ENCODE measurements at places on chromosomes 5 and 9.

- DNase-seq = no peak
Observed at GRCh38 chr9:128118971-128119665, 8.4 kb downstream of the PTGES2 start.

DNA sequence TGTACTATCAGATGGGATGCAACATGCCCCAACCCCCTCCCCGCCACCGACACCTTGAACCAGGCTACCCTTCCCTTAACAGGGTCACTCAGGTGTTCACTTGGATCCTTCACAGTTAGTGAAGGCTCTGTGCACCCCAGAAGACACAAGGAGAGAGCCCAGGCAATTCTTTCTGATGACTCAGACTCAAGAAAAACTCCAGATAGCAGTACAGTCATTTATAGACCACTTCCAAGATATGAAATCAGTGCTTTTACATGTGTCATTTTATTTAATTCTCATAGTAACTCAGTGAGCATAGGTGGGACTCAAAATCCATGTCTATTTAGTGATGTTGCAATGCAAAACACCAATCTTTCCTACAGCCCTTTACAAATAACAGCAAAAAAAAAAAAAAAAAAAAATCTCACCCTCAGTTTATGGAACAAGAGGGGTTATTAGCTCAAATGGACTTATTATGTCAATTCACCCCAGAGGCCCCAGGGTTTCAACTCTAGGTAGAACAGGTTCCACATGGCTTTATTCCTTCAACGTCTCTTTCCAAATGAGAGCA, 71.9 kb downstream of the FOXD1 start:
- DNase-seq = no peak

GRCh38 chr9:126532019-126532462, 81.7 kb upstream of the LMX1B start:
- DNase-seq = no peak

- no peak for DNase-seq
Observed at GRCh38 chr5:158054223-158055110, 195.5 kb upstream of the CLINT1 start.

DNA sequence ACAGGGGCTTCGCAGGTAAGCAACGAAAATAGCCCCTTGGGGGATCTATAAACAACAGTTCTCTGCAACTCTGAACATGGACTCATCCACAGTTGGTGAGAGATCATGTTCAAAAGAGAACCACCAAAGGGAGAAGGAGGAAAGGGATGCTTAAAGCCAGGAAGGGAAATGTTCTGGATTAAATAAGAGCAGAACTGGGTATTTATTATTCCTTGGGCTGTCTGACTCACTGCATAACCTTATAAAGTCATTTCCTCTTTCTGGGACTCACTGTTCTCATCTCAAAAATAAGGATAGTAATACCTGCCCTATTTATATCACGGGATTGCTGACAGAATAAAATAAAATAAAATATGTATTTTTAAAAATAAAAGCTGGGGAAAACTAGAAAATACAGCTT, 11.2 kb upstream of the MARCHF3 start:
- no peak for DNase-seq

- no peak for DNase-seq
Observed at GRCh38 chr9:138063033-138063432, 185.5 kb downstream of the CACNA1B start.

GRCh38 chr5:150044329-150044681, 42.0 kb downstream of the CSF1R start:
- no peak for DNase-seq

DNA sequence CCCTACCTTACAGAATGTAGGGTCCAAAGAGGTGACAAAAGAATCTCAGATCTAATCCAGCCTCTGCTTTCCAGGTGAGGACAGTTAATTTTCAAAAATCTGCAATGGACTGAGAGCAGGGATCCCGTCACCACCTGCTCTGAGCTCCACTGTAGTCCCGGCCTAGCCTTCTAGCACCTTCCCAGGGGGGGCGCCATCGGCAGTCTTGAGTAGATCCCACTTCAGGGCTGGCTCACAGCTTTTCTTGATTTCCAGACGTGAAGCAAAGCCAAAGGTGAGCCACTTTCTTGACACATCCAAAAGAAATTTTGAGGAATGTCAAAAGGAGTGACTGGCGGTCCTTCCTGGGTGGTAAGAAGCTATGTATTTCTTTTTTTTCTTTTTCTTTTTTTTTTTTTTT, 114.1 kb downstream of the SYK start:
- DNase-seq = no peak

DNA sequence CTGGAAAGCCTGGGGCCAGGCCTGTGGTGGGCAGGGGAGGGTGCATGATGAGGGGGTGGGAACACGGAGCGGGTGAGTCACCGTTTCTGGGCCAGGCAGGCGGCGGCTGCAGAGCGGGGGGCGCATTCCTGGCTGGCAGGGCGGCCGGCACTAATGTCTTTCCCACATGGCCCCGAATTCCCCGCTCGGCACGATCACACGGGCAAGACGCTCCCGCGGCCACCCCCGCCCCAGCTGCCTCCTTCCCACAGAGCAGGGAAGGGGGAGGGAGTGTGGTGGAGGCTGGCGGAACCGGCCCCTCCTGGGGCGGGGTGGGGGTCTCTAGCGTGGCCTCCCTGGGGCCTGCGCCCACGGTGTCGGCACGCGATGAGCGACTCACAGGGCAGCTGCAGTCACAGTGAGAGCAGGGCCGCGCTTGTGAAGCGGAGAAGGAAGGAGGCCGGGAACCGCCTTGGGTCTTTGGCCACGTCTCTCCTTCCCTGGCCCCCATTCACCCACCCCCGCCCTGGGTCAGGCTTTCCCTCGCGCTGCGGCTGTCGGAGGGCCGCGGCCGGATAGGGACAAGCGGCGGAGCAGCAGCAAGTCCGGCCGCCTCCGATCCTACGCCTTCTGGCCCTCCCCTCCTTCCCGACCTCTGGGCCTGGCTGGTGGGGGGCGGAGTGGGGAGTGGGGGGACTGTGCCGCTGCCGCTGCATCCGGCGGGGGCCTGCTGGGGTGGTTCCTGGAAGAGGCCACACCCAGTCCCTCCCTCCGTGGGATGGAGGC, 48.9 kb downstream of the CXXC5 start:
- no peak for DNase-seq

- no peak for DNase-seq
Observed at GRCh38 chr5:32679218-32679617, 31.9 kb upstream of the NPR3 start.

GRCh38 chr9:570187-570586, 271.3 kb upstream of the DMRT1 start:
- DNase-seq = no peak

- no peak for DNase-seq
Observed at GRCh38 chr5:53253421-53253871, 143.9 kb upstream of the MOCS2 start.

DNA sequence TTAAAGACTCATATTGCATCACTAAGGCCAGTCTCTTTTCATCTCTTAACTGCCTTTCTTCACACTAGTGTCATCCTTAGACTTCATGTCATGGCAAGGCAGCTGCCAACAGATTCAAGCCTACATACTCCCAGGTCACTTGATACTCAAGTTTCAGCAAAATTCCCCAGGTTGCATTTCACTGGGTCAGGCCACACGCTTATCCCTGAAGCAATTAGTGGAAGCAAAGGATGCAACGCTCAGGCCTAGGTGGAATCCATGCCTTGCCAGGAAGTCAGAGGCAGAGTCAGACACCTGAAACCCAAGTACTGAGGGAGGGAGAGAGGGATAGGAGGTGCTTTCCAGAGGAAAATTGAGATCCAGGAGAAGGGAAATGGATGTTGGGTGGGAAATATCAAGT, 28.9 kb downstream of the YIPF5 start:
- DNase-seq = no peak

DNA sequence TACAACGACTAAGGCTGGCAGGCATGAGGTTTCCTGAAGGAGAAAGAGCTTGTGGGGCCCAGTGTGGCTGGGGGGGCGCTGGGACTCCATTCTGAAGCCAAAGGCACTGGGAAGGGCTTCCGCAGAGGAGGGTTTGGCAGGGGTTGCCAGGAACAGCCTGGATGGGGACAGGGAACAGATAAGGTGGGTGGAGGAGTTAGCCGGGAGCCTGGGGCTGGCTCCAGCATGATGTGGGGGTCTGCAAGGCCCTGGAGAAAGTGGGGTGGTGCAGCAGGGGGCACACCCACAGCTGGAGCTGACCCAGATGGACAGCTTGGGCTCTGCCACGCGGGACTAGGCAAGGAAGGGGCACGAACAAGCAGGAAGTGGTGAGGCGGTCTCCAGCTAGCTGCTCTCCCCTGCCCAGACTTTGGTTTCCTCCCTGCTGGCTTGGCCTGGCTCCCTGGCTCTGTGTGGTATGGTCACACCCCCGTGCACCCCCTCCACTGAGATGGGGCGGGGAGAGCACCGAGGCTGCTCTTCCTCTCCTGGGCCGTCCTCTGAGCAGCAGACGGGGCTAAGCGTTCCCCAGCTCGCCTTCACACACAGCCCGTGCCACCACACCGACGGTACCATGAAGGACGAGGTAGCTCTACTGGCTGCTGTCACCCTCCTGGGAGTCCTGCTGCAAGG, at the start of gene LTC4S:
TSS of gene LTC4S (plus strand) at position 519 of the 672 bp plus-strand sequence. CDS start at position 614, 95 bp downstream.
- peak; percentile 72 for DNase-seq

GRCh38 chr5:154274828-154275185, 84.3 kb downstream of the GALNT10 start:
- no peak for DNase-seq

DNA sequence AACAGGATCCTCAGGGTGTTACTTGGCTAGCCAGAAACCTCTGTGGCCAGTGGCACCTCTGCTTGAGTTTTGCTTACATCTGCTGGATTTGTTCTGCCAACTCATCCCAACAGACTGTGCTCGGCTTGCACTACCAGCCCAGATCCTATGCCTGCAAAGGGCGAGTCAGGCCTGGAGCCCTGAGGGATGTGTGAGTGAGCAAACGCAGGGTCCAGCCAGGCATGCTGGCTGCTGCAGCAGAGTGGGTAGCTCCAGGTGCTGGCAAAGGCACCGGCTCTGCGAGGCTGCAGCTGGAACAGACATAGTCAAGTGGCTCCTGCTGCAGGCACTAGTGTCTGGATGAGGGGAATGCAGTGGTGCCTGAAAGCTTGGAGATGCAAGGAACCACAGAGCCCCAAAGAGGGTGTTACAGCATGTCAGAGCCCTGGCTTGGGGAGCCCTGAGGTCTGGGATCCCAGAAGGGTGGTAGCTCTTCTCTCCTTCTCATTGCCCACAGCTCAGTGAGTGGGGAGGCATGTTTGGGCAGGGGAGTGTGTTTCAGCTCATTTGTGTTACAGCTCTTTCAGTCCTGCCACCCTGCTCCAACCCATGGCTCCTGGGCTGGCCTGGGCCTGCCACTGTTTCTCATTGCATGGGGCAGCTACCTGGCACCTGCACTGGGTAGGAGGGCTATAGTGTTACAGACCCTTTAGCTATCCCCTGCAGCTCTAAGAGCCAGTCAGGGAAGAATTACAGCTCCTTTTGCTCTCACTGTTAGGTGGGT, 332.6 kb downstream of the TAF11L14 start:
- DNase-seq = no peak

GRCh38 chr5:77358255-77359205, 133.6 kb downstream of the WDR41 start:
- no peak for DNase-seq

DNA sequence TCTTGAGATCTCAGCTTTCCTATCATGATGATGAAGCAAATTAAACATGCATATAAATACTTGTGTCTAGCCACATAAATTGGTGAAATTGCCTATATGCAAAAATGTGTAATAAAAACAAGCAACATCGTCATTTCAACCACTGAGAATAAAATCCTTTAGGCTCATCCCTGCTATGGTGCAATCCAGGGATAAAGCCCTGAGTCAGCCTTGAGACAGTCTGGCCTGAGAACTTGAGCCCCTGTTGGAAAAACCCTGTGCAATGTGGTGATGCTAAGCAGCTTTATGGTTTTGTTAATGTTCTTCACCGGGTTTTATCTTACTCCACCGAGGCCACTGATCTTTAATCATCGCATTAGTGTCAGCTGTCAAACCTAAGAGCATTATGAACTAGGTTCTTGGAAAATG, 170.5 kb downstream of the DCP2 start:
- DNase-seq = no peak

DNA sequence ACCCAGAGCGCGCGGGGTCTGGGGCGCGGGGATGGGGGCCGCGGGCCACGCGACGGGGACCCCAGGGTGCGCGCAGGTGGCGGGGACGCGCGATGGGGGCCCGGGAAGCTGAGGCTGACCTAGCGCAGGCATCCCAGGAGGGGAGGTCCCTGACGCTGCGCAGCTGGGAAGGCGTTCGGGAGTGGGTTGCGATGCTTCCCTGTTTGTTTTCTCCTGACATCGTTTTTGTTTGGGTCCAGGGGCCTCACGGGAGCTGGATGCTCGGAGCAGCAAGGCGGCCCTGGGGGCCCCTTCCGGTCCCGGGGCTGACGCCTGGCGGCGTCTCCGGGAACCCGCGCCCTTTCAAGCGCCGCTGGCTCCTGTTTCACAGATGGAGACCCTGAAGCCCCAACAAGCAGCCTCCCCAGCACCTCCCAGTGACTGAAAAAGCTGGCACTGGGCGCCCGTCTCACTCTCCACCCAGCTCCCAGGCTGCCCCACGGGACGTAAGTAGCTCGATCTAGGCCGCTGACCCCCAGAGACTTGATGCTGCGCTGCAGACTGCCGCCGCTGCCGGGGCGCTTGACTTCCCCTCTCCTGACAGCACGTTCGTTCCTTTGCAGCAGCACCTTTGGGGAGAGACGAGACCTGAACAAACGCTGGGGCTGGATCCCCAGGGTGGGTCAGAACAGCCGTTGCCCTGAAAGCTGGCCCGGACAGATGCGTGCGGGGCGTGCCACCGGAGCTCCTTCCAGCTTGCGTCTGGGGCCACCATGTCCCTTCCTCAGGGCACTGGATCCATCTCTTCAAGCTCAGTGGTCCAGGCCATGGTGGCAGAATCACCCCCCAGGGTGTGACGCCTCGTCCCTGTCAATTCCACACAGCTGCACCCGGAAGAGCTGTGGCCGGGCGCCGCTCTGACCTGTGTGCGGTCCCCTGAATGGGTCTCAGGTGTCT, 593 bp downstream of the BRD3OS start:
- peak; percentile 43 for DNase-seq

DNA sequence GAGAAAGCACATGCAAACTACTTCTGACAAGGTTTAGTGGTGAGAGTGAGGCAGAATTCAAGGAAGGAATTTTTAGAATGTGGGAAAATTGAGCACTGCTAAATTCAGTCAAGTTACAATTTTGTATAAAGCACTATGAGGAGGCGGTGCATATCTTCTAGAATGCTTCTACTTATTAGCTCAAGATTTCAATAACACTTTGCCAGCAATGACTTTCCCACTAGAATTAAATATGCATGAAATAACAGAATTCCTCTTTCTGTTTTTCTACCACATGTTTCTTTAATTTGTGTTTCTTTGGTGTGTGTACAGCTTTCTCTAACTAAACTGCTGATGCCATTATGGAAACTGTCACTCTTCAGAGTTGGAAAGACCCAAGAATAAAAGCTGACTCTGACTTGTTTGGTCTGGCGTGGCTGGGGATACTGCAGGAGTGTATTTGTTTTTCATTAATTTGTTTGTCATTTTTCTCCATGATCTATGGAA, 163.5 kb downstream of the ARSB start:
- DNase-seq = no peak

DNA sequence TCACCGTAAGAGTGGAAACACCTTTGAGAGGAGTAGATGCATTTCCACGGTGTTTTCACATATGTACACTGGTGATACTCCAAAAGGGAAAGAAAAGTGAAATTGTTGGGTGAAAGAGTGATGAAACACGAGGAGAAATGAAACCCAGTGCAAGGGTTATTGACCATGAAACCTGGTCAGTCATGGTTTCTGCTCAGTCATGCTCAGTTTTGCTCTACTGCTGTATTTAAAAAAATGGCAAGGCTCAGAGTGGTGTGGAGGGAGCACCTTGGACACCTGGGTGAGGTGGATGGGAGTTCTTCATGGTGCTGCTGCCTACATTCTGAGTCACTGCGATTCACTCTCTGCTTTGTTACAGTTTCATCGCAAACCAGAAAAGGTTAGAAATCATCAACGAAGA, 32.3 kb downstream of the NTRK2 start:
- DNase-seq = no peak
